CD4-positive, alpha-beta T cell treated with Interleukin-21 for 1 hour (primary cell): ENCODE measurements at places on chromosomes 12 and 14.

GRCh38 chr12:4653257-4653656 lies 4.3 kb downstream of the NDUFA9 start:
- DNase-seq, result no peak

DNA sequence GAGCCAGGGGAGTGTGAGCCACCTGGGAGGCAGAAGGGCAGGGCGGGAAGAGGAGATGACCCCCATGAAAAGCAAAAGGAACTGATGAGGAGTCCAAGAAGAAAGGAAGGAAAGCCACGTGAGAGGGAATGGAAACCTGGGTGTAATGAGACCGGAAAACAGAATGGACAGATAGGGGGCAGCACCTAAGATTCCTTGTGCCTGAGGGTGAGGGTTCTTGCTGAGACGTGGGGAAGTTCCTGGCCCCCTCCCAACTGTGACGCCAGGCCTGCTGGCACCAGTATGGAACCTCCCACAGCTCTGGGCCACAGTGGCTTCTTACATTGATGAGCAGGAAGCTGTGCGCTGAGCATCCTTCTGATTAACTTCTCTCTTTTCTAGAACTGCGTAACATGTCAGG lies 30.8 kb downstream of the TTC7B start:
- DNase-seq, result no peak

DNA sequence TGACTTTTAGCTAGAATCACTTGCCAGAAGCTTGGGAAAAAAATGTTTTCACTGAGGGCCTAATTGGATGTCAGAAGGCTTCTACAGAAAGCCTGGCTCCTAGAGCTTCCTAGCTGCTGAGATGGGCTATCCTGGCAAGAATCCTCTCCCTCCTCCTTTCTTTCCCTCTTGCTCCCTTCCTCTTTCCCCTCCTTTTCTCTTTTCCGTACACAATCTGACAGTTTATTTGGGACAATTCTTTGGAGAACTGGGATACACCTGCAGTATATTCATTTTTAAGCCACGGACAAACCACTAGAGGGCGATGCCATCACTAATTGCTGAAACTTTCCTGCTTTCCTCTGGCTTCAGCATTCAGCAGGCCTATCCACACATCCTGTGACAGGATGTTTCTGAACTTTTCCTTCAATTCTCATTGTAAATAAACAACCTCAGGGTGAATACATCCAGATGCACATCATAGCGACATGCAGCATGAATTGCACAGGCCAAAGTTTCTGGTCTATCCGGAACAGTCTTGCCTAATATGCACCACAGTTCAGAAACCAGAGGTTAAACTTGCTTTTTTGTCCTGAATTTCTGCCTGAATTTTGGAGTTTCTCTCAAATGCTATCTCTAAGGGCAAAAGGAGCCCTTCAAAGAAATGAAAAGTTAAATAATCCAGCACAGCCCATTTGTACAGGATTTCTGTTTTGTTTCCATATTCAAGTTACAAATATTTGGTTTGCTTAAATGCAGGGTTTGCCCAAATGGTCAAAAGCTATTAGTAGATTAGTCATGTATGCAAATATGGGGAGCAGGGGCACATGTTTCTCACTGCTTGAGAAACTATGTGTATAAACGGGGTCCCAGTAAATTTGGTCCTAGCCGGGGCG lies 142.8 kb downstream of the PAWR start:
- DNase-seq, result peak; percentile 8

GRCh38 chr12:104215638-104216297 lies at the start of gene TXNRD1:
Gene TXNRD1, plus strand, starts transcription at chr12:104215779. Its CDS starts 24 bp downstream, at chr12:104215803.
- peak; percentile 84 for DNase-seq

- DNase-seq, result no peak
Observed at GRCh38 chr12:130880411-130880885, 8.6 kb downstream of the RAN start.

DNA sequence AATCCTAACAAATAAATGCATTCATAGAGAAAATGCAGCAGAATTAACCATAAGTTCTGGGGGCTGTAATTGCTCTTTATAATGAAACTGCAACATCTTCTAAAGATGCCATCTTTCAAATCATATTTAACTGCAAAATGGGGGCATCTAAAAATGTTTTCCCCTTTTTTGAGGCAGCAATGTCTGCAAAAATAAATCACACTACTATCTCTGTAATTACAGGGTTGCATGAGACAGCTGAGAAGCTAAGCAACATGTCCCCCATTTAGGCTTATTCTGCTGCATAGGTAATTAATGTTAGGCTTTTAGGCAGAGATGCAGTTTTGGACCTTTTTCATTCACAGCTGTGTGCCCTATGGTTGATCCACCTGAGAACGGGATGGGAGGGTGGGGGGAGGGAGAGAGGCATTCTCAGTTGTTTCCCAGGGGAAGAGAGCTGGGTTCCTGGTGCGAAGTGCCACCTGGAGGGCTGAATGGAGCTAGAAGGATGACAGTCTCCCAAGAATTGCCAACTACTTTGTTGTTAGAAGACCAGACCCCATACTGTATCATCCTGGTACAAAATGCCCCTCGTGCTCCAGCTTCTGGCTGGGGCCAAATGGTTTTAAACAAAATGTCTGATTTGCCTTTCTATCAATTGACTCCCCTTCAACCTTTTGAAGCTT lies 154.2 kb downstream of the APAF1 start:
- DNase-seq, result no peak

- DNase-seq, result no peak
Observed at GRCh38 chr14:40463886-40464285, 1031.7 kb upstream of the FBXO33 start.

DNA sequence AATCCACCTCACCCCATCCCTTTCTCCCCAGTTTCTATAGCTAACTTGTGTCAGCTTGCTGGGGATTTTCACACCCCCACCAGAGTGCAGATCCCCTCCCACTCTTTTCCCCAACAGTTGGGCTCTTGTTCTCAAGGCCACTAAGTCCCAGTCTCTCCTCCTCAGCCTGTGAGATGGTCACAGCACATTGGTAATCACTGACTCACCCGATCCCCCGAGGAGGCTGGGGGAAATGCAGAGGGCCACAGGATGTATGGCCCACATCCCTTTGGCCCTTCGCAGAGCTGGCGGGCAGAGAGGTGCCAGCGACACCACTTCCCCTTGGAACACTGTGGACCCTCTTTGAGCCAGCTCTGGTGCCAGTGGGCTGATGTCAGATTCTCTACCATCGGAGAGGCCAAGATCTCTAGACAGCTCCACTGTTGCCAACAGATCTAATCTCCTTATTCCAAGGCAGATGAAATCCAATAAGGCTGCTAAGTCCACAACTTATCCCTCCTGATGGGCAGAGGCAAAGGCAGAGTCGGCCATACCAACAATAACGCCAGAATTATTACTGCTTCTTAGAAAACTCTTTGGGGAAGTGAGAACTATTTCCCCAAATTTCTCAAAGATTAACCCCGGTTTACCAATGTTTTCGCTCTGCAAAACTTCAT lies 1.6 kb downstream of the FMNL3 start:
- DNase-seq, result no peak

- DNase-seq, result no peak
Observed at GRCh38 chr14:68574461-68574860, 218.4 kb downstream of the ZFP36L1 start.

DNA sequence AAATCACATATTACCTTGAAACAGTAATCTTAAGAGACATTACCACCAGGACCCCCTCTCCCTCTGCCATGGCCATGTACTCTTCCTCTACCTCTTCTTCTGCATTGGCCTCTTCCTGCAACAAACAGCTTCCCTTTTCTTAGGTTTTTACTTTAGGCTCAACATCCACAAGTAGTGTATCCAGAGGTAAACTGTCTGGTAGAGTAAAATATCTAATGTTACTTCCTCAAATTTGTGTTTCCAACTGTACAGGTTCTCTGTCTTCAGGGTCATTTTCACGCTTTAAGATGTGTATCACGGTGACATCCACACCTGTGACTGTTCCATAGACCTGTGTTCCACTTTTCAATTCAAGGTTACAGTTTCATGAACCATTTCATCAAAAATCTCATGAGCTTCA lies 13.4 kb downstream of the CDK17 start:
- DNase-seq, result no peak

DNA sequence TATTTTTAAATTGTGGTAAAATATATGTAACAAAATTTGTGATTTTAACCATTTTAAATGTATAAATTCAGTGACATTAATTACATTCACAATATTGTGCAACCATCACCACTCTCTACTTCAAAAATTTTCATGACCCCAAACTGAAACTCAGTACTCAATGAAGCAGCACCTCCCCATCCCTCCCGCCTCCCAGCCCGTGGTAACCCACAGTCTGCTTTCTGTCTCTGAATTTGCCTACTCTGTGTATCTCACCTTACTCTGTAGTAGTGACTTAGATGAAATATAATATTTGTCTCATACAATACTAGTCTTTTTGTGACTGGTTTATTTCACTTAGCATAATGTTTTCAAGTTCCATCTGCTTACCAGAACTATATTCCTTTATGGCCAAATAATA lies 36.2 kb downstream of the EML1 start:
- no peak for DNase-seq

- DNase-seq, result peak; percentile 27
Observed at GRCh38 chr14:105492031-105492970, 1.3 kb downstream of the TEDC1 start.

- DNase-seq, result no peak
Observed at GRCh38 chr12:87883806-87884205, 145.4 kb downstream of the C12orf50 start.

- no peak for DNase-seq
Observed at GRCh38 chr12:124608450-124608870, 41.0 kb upstream of the NCOR2 start.

GRCh38 chr14:64447876-64448670 lies 17.2 kb upstream of the AKAP5 start:
- peak; percentile 26 for DNase-seq

DNA sequence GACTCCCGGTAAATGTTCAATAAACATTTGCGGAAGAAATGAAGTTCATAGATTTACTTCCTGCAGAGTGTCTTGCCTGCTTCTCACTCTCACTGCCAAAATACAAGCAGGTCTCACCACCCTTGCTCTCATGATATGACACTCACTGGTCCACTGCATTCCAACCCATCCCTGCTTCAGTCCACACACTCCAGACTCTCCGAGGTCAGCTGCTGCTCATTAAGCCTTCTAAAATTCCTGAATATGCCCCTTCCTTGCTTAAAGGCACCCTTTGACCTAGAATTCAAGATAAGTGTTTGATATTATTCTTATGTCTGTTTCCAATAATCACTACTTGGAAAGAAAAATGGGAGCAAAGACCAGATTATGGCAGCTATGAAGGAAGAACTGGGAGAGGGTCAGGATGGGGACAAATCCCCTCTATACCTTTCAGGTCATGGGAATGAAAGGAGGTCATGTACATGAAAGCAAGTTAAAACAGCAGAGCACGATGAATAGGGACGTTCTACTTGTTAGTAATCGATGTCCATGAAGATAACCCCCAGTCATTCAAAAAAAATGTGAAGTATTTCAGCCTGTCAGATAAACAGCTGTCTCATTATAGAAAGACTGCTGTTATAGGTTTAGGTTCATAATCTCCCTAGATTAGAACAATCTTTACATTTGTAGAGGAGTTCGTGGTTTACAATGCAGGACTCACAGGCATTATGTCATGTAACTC lies 10.5 kb upstream of the NID2 start:
- DNase-seq, result no peak
